Left lung (tissue), 14 donors: ENCODE measurements at places on chromosomes 16 and 17. TPM values are rescaled to one million over a fixed set of nuclear protein-coding genes. Genes with fewer than 3 reads are reported as not detected.

Gene AKAP10
- 32.7 TPM for total RNA-seq

Gene G6PC1
- not detected for total RNA-seq

Gene STH
- total RNA-seq: not detected

Gene PPY
- total RNA-seq: not detected

Gene CD300A
- total RNA-seq: 9.1 TPM

DNA sequence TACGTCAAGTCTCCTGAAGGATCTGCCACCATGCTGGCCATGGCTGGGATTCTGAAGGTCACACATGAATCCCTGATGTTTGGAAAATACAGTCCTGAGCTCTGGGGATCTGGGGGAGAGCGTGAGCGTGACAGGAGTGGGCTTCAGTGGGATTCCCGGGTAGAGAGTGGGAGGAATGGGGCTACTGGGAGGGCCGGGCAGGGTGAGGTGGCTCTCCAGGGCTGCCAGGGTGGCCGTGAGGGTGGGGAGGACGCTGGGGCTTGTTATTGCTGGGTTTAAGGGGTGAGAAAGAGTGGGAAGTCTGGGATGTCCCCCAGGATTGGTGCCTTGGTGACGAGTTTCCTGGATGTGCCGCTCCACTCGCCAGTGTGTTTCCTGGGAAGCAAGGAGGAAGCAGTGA, 31.3 kb downstream of the FOXL1 start:
- H3K27ac ChIP-seq: no peak overlapping the region
- H3K4me1 ChIP-seq: no peaks in the 10 kb centered on the region
- no peaks in the 10 kb centered on the region for H3K36me3 ChIP-seq

DNA sequence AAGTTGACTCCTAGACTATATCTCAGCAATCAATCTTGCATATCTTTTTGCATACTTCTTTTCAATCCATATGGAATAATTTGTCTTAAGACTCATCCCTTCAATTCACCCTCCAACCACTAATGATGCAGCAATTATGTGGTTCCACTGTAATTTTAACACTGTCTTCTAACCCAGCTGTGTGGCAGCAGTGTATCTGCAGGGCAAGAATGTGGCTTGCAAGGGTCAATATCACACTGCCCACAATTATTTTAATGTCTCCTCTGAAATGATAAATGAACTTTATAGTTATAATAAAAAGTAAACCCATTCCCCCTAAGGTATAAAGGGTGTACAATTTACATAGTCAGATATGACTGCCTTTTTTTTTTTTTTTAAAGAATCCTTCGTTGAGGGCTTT, 48.6 kb downstream of the FTO start:
- peaks cover 2% of the 10 kb centered on the region for H3K4me1 ChIP-seq
- H3K4me3 ChIP-seq: no peak overlapping the region
- H3K27ac ChIP-seq: no peak overlapping the region
- no peaks in the 10 kb centered on the region for H3K27me3 ChIP-seq
- no peak for DNase-seq

DNA sequence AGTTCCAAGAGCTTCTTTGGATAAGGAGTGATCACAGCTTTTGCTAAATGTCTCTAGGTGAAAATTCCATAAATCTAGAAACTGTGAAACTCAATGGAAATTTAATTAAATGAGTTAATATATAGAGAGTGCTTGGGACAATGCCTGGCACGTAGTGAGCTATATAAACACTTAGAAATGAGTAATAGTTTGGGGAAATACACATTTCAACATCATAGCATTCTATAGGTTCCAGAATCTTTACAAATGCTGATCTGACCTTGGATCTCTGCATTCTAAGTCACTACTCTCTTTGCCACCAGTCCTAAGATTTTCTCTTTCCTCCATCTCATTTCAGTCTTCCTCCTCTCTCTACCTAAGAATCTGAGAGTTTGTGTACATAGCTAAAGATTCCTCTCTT, 175.6 kb downstream of the SOX9 start:
- no peak overlapping the region for H3K4me3 ChIP-seq
- DNase-seq: no peak
- no peaks in the 10 kb centered on the region for H3K27me3 ChIP-seq
- no peaks in the 10 kb centered on the region for H3K4me1 ChIP-seq

- DNase-seq: no peak
- peaks cover 20% of the 10 kb centered on the region for H3K27me3 ChIP-seq
These were observed 3.1 kb downstream of the NPW start for GRCh38 chr16:2022723-2023091.

DNA sequence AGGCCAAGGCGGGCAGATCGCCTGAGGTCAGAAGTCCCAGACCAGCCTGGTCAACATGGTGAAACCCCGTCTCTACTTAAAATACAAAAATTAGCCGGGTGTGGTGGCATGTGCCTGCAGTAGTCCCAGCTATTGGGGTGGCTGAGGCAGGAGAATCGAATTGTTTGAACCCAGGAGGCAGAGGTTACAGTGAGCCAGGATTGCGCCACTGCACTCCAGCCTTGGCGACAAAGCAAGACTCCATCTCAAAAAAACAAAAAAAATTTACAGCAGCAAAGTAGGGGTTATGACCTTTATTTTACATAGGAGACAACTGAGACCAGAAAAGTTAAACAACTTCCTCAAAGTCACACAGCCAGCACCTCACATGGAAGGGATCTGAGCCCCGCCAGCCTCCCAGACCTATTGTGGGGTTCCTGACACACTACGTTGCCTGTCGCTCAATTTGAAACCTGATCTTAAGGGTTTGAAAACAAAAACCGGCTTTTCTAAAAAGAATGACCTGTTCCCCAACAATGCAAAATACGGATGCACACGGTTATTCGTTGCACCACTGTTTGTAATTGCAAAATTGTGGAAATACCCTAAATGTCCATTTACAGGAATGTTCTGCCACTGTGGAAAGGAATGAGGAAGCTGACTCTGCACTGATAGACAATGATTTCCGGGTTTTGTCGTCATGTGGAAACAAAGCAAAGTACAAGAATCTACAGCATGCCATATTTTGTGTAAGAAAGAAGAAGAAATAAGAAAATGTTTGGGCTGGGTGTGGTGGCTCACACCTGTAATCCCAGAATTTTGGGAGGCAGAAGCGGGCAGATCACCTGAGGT, 77.2 kb downstream of the CNGB1 start:
- H3K27me3 ChIP-seq: no peaks in the 10 kb centered on the region
- H3K4me3 ChIP-seq: peak overlapping the region; percentile 31
- peak overlapping the region; percentile 89 for H3K27ac ChIP-seq
- peak; percentile 41 for DNase-seq
- H3K4me1 ChIP-seq: peaks cover 84% of the 10 kb centered on the region
- no peaks in the 10 kb centered on the region for H3K36me3 ChIP-seq

DNA sequence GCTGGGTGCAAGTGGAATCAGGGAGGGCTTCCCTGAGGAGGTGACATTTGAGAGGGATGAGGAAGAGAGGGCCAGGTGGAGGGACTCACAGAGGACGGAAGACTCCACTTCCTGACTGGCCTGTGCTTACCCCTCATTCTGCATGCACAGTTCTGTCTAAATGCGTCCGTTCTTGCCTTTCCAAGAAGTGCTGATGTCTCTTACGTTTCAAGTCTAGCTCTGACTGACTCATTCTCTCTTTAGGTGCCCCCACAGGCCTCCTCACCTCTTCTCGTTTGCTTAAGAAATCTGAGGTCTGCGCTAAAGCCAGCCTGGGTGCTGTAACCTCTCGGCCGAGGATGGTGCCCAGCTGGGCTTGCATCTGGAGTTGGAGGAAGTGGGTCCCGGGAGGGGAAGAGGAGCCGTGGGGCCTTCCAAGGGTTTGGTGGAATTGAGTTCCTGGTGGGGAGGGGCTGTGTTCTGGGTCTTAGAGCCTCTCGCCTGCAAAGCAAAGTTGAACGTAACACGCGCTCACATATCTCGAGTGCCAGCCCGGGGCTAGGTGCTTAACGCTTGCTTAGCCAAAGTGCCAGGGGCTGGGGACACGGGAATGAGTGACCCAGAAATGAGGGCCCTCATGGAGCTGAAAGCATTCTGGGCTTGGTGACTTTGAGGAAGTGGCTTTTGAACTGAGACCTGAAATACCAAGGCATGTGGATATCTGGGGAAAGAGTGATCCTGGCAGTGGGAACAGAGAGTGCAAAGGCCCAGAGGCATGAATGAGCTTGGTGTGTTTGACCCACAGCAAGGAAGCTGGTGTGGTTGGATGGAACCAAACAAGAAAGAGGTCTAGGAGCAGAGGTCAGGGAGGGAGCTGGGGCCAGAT, 4.8 kb downstream of the IL4R start:
- H3K4me3 ChIP-seq: no peak overlapping the region
- peak; percentile 47 for DNase-seq
- H3K4me1 ChIP-seq: peaks cover 92% of the 10 kb centered on the region

- H3K27me3 ChIP-seq: no peaks in the 10 kb centered on the region
- no peak overlapping the region for H3K4me3 ChIP-seq
- DNase-seq: no peak
These were observed 757.4 kb downstream of the CDH11 start for GRCh38 chr16:64364416-64364815.

DNA sequence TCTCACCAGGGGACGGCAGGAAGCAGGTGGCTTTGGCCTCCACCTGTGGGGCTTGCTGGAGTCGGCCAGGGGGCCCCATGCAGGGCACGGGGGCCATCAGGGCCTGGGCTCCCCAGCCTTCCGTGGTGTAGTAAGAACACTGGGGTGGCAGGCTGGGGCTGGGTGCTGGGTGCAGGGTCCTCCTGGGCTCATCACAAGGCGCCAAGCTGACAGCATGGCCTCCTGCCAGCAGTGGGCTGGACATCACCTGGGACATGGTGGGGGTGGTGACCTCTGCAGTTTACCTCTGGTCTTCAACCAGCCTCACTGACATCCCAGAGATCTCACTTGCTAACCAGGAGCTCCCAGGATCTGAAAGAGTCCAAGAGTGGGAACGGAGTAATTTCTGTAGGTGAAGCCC, 5.3 kb downstream of the TNS4 start:
- peaks cover 14% of the 10 kb centered on the region for H3K27me3 ChIP-seq

DNA sequence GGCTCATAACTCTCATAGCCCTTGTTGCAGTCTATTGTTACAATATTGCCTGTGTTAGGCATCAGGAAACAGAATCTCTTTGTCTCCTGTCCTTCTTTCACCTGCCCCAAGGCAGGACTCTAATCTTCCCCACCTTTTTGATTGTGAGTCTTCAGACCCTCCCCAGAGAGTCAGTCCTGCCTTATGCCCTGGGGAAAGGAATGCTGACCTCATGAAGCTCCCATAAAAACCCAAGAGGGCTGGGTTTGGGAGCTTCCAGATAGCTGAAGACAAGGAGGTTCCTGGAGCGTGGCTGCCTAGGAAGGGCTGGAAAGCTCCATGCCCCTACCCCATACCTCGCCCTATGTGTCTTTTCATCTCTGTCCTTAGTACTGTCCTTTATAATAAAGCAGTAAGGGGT, 688.8 kb downstream of the WWOX start:
- H3K36me3 ChIP-seq: no peaks in the 10 kb centered on the region
- DNase-seq: no peak
- no peaks in the 10 kb centered on the region for H3K27me3 ChIP-seq
- no peak overlapping the region for H3K27ac ChIP-seq
- H3K4me1 ChIP-seq: no peaks in the 10 kb centered on the region
- H3K4me3 ChIP-seq: no peak overlapping the region

DNA sequence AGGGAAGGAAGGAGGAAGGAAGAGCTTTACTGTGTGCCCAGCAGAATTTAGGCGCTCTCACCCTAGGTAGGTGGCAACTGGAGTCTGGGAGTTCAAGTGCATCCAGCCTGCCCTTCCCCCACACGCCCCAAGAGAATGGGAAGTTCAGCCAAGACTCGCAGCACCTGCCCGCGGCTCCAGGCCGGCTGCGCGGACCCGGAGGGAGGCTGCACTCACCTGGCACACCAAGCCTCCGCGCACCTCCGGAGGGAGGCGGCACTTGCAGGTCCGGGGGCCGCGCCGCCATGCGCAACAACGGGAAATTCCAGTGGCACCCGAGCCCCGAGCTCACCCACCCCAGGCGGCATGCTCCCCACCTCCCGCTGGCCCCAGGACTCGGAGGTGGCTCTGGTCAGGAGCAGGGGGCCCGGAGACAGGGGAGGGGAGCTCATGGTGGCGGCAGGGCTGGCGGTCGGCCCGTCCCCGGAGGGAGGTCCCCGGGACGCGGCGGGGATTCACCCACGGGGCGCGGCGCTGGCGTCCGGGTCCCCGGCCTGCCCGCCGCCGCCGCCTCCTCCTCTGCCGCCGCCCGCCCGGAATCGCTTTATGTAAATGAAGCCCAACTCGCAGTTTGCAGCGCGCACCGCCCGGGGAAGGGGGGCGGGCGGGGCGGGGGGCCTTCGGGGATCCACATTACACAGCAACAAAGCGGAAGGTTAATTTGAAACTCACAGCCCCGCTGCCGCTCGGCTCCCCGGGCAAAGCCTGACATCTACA, at the start of gene ZFHX3:
ZFHX3 (minus strand) TSS at position 593 of the 756 bp plus-strand sequence. CDS start 87,983 bp downstream, outside the sequence.
- H3K36me3 ChIP-seq: no peaks in the 10 kb centered on the region
- peaks cover 33% of the 10 kb centered on the region for H3K27me3 ChIP-seq
- peak within 1 kb of the TSS; percentile 61 for H3K4me3 ChIP-seq
- H3K27ac ChIP-seq: peak within 1 kb of the TSS; percentile 86
- peak; percentile 80 for DNase-seq

GRCh38 chr17:77177002-77177741, 36.4 kb downstream of the SEC14L1 start:
- H3K4me1 ChIP-seq: peaks cover 10% of the 10 kb centered on the region
- no peaks in the 10 kb centered on the region for H3K27me3 ChIP-seq
- peaks cover 16% of the 10 kb centered on the region for H3K36me3 ChIP-seq

DNA sequence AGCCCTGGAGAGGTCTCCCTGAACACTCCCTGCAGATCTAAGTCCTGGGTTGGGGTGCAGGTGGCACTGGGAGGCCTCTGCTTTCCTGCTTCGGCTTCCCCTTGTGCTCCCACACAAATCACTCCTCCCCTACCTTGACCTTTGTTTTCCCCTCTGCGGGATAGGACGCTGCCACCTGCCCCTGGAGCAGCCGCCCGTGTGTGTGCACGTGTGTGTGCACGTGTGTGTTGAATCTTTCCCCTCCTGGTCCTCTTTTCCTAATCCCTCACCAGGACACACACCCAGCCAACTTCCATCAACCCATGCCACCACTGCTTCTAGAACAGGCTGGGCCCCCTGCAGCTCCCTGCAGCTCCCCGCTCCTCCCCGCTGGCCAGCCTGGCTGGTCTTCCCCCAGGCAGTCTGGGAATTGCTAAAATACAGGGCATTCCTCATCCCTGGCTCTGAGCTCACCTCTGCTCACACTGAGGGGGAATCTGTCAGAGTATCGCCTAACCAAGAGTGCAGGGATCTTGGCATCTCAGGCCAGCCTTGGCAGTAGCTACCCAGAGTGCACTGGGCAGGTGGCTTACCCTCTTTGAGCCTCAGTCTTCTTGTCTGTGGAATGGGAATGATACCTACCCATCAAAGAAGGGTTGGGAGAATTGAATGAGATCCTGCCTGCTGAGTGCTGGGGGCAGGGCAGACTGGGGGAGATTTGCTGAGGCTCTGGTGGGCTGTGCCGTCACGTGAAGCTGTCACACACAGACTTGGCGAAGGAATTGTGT, 198.5 kb downstream of the NTN1 start:
- DNase-seq: no peak
- H3K4me3 ChIP-seq: no peak overlapping the region
- H3K27me3 ChIP-seq: no peaks in the 10 kb centered on the region
- no peaks in the 10 kb centered on the region for H3K36me3 ChIP-seq
